ENCODE measurements at places on chromosomes 2 and 18.
A peak's percentile ranks its signal among the peaks of the same experiment; 100 is the strongest.

- no peak overlapping the region for H3K4me3 ChIP-seq
- no peaks in the 10 kb centered on the region for H3K27me3 ChIP-seq
- H3K4me1 ChIP-seq = no peaks in the 10 kb centered on the region
- DNase-seq = no peak
Measured at GRCh38 chr18:59090966-59091603, 48.6 kb upstream of the SEC11C start.

DNA sequence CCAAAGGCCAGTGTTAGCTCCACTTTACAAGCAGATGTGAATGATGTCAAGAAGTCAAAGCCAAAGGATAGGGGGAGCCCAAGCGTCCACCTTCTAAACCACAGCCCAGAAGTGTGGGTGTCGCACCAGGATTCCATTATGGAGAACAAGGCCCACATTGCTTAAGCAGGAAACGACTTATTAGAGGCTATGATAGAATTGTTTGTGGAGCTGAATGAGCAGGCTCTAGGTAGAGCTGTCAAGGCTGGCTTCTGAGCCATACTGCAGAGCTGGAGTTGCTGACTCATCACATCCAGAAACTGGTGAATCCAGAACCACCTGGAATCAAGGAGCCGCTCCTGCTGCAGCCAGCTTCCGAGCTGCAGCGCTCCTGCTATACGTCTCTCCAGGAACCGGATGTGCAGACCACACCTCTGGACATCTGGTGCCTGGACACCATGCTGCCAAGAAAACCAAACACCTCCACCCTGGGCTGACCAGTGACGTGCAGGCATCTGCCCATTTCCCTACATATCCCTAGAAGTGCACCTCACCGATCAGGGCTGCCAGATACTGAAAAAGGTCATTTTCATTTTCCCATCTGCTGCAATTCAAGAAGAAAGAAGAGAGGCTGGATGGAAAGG, 6.2 kb upstream of the TWIST2 start:
- no peak for DNase-seq
- H3K27ac ChIP-seq = no peak overlapping the region
- H3K4me1 ChIP-seq = no peaks in the 10 kb centered on the region
- no peak overlapping the region for H3K4me3 ChIP-seq

- no peaks in the 10 kb centered on the region for H3K36me3 ChIP-seq
- H3K27me3 ChIP-seq = no peaks in the 10 kb centered on the region
- no peak overlapping the region for H3K4me3 ChIP-seq
- DNase-seq = no peak
- no peaks in the 10 kb centered on the region for H3K4me1 ChIP-seq
Measured at GRCh38 chr2:30985493-30986230, 152.6 kb downstream of the GALNT14 start.

DNA sequence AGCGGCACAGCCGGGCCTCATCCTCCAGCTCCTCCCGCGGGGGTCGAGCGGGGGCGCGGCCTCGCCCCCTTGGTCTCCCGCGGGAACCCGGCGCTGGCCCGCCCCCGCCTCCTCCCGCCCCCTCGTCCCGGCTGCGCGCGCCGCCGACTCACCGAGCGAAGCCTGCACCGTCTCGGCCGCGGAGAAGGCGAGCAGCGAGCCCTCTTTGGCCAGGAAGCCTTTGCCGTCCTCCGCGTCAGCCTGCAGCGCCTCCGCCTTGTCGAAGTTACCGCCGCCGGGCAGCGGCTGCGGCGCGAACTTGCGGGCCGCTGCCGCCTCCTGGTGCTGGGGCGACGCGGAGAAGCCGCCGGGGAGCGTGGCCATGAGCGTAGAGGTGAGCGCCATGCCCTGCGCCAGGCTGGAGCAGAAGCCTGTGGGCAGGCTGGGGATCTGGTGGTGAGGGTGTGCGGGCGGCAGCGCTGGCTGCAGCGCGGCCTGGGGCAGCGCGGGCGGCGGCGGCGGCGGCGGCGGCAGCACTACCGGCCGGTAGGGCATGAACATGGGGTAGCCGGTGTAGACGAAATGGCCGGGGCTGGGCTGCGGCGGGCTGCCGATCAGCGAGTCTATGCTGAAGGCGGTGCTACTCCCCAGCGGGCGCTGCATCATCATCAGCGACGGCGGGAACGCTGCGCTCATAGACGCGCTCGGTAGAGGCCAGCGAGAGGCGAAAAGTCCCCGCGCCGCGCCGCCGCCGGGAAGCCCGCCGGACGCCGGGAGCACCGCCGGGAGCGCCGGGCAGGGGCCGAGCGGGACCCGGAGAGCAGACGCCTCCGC, 683 bp downstream of the GBX2 start:
- no peaks in the 10 kb centered on the region for H3K36me3 ChIP-seq
- peaks cover 64% of the 10 kb centered on the region for H3K27me3 ChIP-seq
- peaks cover 17% of the 10 kb centered on the region for H3K4me1 ChIP-seq
- H3K27ac ChIP-seq = no peak overlapping the region
- no peak for DNase-seq

DNA sequence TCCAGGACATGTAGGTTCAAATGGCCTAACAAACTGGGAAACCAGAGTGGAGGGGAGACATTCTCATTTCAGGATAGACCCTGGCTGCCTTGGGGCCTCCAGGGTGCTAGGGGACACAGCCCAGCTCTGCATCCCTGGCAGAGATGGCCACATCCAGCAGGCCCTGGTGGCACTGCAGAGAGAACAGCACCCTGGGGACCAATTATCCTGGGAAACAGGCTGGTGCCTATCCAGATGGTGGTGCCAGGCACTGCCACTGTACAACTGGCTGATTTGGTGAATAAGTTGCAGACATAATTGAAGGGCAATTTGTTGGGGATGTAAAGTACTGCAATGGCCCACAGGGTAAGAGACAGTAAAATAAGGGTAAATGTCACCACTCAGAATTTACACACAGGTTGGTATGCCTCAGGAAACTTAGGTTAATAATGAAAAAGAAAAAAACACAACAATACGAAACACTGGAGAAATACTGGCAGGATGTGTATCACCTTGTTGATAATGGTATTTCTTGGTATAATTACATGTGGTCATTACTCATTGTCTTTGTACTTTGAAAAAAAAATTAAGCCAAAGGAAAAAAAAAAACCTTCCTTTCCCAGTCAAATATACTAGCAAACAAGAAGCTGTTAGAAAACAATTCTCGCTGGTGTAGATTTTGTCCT, 12.8 kb upstream of the SFTPB start:
- peaks cover 10% of the 10 kb centered on the region for H3K4me1 ChIP-seq
- H3K27ac ChIP-seq = peak overlapping the region; percentile 21
- H3K27me3 ChIP-seq = peaks cover 4% of the 10 kb centered on the region
- no peak overlapping the region for H3K4me3 ChIP-seq

- H3K4me3 ChIP-seq = no peak overlapping the region
- H3K36me3 ChIP-seq = no peaks in the 10 kb centered on the region
Measured at GRCh38 chr2:114968748-114969400, 526.4 kb downstream of the DPP10 start.

GRCh38 chr18:8299054-8299980, 309.9 kb upstream of the RAB12 start:
- H3K27me3 ChIP-seq = no peaks in the 10 kb centered on the region
- DNase-seq = no peak
- no peaks in the 10 kb centered on the region for H3K36me3 ChIP-seq
- H3K4me1 ChIP-seq = no peaks in the 10 kb centered on the region
- no peak overlapping the region for H3K27ac ChIP-seq
- no peak overlapping the region for H3K4me3 ChIP-seq

GRCh38 chr2:113977660-113978523, 88.0 kb downstream of the ACTR3 start:
- no peak for DNase-seq
- no peak overlapping the region for H3K4me3 ChIP-seq
- H3K27me3 ChIP-seq = no peaks in the 10 kb centered on the region

- no peak overlapping the region for H3K27ac ChIP-seq
- no peaks in the 10 kb centered on the region for H3K36me3 ChIP-seq
- no peaks in the 10 kb centered on the region for H3K4me1 ChIP-seq
- DNase-seq = no peak
- H3K27me3 ChIP-seq = no peaks in the 10 kb centered on the region
Measured at GRCh38 chr2:23567161-23567756, 182.3 kb downstream of the KLHL29 start.

DNA sequence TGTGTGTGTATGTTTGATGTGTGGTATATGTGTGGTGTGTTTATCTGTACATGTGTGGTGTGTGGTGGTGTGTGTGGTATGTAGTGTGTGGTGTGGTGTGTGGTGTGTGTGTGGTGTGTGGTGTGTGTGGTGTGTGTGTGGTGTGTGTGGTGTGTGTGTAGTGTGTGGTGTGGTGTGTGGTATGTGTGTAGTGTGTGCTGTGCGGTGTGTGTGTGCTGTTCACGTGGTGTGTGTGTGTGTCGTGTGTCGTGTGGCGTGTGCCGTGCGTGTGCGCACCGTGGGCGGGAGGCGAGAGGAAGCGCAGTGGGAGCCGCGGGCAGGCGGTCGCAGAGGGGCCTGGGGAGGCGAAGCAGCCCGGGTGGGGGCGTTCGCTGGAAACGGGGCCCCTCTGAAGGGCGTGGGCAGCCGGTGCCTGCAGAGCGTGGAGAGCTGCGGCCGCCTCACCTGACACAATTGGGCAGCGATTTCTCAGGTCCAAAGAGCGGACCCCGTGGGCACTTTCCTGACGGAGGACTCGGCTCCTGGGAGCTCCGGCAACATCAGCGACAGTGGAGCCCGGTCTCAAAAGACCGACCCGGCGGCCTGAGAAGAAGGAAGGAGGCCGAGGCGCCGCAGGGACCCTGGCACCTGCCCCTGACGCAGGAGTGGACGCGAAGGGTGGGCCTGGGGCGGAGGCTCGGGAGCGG, 741.1 kb upstream of the SALL3 start:
- no peak overlapping the region for H3K4me3 ChIP-seq
- no peak for DNase-seq
- peaks cover 2% of the 10 kb centered on the region for H3K36me3 ChIP-seq
- peaks cover 2% of the 10 kb centered on the region for H3K27me3 ChIP-seq

DNA sequence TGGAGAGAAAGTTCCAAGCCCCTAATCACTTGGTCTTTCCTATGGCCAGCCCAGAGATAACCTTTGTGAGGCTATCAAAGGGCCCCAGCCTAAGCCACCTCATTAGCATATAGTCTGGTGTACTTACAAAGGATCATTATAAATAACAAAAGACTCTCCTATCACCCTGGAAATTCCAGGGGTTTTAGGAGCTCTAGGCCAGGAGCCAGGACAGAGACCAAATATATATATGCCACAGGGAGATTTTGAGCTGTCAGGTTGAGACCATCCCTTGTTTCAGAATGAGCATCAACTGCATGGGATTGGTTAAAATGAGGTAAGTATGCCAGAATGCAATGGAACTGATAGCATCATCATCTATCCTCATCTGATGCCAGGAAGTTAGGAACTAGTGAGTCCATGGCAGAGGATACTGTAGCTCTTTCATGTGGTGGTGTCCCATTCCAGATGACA, 32.1 kb upstream of the CHRNA1 start:
- peak overlapping the region; percentile 95 for H3K27ac ChIP-seq
- H3K4me3 ChIP-seq = peak overlapping the region; percentile 53
- H3K4me1 ChIP-seq = peaks cover 43% of the 10 kb centered on the region
- no peaks in the 10 kb centered on the region for H3K36me3 ChIP-seq
- no peak for DNase-seq

DNA sequence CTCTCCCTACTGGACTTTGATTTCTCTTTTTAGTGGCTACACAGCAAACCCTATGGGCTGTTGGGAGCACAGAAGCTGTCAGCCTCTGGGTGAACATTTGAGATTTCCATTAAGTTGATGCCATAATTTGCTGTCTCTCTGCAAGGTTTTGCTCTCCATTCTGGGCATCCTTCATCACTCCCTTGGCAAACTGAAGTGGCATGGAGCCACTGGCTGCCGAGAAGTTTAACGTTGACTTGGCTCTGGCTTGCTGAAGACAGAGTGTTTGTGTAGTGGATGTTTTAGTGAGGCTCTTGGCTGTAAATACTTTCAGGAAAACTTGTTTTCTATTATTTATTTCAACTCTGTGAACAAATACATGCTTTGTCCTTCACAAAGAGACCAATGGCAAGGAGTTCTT, 91.5 kb downstream of the ALK start:
- H3K27ac ChIP-seq = no peak overlapping the region
- H3K27me3 ChIP-seq = peaks cover 5% of the 10 kb centered on the region
- no peak overlapping the region for H3K4me3 ChIP-seq
- no peaks in the 10 kb centered on the region for H3K4me1 ChIP-seq
- no peak for DNase-seq

- peak overlapping the region; percentile 30 for H3K4me3 ChIP-seq
- peaks cover 35% of the 10 kb centered on the region for H3K4me1 ChIP-seq
- no peaks in the 10 kb centered on the region for H3K36me3 ChIP-seq
- H3K27me3 ChIP-seq = peaks cover 7% of the 10 kb centered on the region
Measured at GRCh38 chr2:216858312-216858711, 1.6 kb downstream of the TNP1 start.

- no peak overlapping the region for H3K27ac ChIP-seq
- no peaks in the 10 kb centered on the region for H3K36me3 ChIP-seq
- no peak overlapping the region for H3K4me3 ChIP-seq
Measured at GRCh38 chr2:160912276-160912675, 248.0 kb upstream of the TANK start.

- no peak overlapping the region for H3K4me3 ChIP-seq
- no peak for DNase-seq
- no peaks in the 10 kb centered on the region for H3K4me1 ChIP-seq
Measured at GRCh38 chr2:177489719-177490301, 97.2 kb downstream of the AGPS start.

DNA sequence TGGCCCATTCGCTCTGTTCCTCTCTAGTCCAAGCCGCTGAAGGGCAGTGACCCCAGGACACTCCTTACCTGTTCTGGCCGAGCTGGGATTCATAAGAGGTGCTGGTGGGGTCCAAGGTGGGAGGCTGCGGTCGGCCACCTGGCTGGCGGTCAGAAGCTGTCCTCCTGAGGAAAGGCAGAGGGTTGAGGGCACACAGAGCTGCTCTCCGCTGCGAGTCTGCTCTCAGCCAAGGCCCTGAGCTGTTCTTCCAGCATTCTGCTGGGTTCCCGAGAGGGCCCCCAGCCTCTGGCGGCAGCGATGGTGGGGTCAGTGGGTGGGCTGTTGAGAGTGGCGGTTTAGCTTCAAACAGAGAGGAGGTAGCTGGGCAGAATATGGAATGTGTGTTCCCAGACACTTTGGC, 3.8 kb downstream of the PCARE start:
- no peak overlapping the region for H3K4me3 ChIP-seq
- no peaks in the 10 kb centered on the region for H3K27me3 ChIP-seq
- no peaks in the 10 kb centered on the region for H3K36me3 ChIP-seq
- H3K4me1 ChIP-seq = no peaks in the 10 kb centered on the region

DNA sequence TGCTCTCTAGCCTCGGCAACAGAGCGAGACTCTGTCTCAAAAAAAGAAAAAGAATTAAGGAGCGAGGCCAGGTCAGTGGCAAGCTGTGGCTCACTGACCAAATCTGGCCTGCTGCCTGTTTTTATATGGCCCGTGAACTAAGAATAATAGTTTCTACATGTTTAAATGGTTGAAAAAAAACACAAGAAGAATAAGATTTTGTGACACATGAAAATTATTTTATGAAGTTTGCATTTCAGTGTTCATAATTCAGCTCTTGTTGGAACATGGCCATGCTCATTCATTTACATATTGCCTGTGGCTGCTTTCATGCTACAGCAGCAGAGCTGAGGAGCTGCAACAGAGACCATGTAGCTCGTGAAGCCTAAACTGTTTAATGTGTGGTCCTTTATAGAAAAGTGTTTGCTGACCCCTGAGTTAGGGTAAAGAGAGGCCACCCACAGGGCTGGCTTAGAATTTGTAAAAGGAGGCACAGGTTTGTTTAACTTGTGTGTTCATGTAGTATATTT, 59.5 kb downstream of the MFSD6 start:
- H3K4me3 ChIP-seq = no peak overlapping the region
- H3K27me3 ChIP-seq = no peaks in the 10 kb centered on the region
- DNase-seq = no peak
- H3K36me3 ChIP-seq = peaks cover 31% of the 10 kb centered on the region
